ENCODE measurements at places on chromosomes 16 and 17.

DNA sequence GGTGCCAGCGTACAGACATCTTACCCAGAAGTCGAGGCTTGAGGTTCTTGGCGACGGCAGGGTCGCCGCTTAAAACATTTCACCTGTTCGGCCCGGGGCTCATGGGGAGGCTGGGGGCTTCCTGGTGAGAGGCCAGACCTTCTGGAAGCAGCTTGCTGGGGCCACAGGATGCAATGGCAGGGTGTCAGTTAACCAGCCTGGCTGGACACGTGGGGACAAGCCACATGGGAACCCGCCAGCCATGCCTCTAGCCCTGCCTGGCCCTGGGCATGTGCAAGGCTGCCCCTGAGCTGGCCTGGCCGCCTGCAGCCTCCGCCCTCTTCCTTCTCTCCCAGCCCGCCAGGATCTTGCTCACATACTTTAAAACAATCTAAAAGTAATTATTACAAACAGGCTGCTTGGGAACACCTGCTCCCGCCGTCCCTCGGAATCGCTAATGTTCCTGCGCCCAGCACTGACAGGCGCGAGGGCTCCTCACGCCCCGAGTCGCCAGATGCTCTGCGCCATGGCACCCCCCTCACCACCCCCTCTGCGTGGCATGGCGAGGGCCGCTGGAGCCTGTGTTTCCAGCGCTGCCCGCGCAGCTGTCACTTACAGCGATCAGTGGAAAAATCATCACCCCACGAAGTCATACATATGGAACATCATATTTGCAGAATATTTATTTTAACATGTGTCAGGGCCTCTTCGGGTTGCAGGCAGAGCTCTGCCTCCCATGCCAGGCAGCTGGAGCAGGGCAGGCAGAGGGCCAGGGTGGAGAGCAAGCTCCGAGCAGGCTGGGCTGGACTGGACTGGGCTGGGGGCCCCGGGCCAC is 188.7 kb upstream of the GSE1 start:
- DNase-seq: no peak

DNA sequence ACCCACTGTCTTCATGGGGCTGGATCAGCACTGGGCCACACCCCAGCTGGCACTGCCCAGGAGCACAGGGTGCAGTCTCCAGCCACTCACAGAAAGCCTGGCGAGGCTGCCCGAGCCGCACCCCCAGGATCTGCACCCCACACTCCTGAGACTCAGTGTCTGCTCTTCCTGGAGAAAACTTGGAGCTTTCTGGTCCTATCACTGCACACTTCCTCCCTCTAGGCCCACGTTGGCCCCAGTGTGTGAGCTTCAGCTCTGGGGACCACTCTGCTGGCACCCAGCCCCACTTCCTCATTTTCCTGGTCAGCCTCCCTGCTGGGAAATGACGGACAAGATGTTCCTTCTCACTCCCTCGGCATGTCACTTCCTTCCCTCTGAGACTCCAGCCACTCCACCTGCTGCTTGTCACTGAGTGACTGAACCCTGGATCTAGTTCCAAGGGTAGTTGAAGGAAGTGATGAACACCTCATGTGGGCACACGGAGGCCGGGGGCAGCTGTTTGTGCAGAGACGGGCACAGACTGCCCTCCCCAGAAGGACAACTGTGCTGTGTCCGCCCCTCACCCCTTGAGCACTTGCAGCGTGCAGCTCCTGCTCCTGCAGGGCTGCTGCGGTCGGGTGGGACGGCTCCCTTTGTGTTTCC is 29.0 kb downstream of the ZC3H18 start:
- DNase-seq: no peak

GRCh38 chr16:29898135-29898803 is 1.1 kb downstream of the SEZ6L2 start:
- no peak for DNase-seq

DNA sequence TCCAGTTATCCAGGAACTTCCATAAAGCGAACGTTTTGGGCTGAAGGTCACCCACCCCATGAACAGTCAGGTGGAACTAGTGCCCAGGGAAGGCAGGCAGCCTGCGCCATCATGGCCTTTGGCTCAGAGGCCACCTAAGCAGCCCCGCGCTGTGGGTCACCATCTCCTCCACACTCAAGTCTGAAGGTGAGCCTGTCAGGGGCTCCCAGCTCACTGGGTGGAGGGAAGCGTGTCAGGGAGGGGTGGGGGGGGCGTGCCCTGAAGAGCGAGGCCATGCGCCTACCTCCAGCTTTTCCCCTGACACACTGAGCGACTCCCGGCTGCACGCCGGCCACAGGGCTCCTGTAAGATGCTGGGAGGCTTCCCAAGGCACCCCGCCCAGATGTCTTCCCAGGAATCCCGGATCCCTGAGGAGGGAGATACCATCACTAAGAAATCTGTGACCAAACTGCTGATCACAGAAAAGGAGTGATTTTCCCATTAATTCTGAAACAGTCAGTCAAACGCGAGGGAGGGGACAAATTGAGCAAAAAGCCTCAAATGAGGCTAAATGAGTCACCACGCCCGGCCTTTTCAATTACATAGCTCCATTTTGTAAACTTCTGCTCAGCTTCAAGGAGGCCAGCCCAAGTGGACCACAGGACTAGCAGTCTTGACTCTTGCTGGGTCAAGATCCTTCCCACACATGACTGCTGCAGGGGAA is 26.5 kb upstream of the SLC25A19 start:
- peak; percentile 53 for DNase-seq

DNA sequence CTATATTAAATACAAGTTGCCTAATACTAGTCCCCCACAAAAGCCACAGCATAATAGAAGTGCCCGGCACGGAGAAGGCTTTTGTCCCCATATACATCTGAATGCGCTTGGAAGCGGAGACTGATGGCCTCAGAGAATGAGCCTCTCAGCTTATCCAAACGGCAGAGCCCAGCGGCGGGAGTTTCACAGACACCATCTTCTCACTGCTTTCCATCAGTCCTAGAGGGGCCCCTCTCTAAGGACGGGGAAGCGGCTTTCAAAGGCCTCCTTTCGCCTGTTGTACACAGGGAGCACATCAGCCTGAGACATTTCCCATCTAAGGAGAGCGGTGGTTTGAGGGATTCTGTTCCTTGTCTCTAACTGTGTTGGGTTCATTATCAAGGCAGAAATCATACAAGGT is 16.9 kb downstream of the NXN start:
- no peak for DNase-seq

DNA sequence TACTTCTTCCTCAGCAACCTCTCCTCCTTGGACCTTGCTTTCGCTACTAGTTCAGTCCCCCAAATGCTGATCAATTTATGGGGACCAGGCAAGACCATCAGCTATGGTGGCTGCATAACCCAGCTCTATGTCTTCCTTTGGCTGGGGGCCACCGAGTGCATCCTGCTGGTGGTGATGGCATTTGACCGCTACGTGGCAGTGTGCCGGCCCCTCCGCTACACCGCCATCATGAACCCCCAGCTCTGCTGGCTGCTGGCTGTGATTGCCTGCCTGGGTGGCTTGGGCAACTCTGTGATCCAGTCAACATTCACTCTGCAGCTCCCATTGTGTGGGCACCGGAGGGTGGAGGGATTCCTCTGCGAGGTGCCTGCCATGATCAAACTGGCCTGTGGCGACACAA is 429 bp downstream of the OR2C1 start:
- no peak for DNase-seq

DNA sequence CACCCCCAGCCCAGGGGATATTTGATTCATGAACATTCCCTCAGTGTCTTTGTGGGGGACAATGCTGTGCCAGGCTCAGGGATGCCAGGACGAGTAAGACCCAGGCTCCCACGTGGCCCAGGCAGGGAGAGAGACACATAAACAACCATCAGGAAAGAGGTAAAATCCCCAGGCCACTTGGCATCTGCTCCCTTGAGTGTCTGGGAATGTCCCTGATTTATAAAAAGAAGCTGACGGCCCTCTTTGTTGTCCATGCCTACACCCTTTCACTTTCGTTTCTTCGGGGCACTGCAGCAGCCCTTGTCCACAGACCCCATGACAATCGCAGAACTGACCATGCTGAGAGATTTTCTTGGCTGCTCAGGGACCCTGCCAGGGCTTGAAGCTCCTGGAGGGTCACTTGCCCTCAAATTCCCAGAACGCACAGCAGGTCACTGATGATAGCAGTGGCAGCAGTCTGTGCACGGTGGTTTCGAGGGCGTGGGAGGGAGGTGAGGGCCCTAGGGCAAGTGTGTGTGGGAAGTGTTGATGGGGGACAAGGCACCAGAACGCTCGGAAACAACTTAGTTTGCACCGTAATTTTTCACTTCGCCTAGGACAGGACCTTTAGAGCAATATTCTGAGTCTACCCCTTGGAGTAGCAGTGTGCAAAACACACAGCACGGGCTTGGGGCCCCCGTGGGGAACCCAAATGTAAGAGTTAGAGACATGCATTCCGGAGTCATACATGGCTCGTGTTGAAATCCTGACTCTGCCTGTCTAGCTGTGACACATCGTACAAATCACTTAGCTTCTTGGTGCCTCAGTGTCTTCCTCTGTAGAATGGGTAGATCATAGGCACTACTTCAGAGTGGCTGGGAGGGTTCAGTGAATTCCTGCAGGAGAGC is 4.7 kb downstream of the NOD2 start:
- peak; percentile 79 for DNase-seq

- no peak for DNase-seq
These were observed 47.0 kb downstream of the ADAMTS18 start for GRCh38 chr16:77387815-77388209.

DNA sequence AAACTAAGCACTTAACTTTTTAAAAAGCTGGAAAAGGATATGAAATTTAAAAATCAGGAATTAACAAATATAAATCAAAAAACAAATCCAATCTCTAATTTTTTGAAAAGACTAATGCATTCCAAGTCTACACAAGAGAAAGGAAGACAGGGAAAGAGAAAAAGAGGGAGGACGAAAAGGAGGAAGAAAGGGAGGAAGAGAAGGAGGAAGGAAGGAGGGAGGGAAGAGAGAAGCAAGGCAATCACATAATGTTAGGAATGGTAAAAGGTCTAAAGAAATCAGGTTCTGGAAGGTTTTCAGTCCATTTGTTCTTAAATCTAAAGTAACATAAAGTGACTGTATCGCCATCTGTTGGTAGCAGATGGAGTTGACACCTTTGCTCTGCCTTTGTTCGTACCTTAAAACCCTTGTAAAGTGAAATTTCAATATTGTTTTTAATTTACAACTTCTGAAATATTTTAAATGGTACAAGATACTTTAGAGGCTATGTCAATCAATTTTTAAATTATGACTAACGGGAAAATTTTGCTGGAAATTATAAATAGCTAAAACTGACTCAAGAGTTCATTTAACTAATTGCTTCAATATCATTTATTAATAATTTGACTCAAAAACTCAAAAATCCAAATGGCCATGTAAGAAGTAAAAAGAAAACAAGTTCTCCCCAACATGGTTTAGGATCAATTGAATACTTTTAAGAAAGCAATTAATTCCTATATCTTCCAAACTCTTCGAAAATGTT is 20.4 kb upstream of the CDYL2 start:
- peak; percentile 47 for DNase-seq

GRCh38 chr16:76835339-76835738 is 355.7 kb upstream of the MON1B start:
- DNase-seq: no peak

- no peak for DNase-seq
These were observed 47.6 kb upstream of the CDC42EP4 start for GRCh38 chr17:73359352-73359751.

- no peak for DNase-seq
These were observed 2.4 kb downstream of the PFN1 start for GRCh38 chr17:4945944-4946280.

DNA sequence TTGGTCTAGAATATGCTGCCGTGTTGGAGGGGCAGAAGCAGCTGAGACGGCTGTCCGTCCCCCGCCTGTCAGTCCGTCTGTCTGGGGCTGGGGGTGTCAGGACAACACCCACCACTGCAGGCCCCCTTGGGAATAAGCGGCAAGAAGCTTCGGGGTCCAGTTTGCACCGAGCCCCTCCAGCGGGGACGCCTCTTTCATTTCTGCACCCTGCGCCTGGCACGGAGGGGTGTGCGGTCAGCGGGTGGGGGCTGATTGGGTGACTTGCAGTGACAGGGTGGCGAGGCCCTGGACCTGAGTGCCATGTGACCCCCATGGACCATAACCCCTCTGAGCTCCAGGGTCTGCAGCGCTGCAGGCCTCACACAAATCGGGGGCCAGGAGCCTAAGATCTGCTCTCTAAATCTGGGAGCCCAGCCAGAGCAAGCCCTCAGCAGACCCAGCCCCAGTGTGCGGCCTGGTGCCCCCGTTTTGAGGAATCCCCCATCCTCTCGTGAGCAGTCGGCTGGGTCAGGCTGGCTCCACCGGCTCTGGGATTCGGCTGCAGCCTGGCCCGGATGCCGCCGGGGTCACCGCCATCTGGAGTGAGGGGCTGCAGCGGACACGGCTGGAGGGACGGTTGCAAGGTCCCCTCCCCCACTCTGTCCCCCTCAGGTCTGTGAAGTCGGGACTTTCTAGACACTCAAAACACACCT is 8.3 kb downstream of the CBFA2T3 start:
- no peak for DNase-seq

GRCh38 chr17:15269087-15269779 is 4.1 kb upstream of the PMP22 start:
- DNase-seq: no peak

GRCh38 chr17:8300226-8300625 is 5.0 kb upstream of the SLC25A35 start:
- no peak for DNase-seq

DNA sequence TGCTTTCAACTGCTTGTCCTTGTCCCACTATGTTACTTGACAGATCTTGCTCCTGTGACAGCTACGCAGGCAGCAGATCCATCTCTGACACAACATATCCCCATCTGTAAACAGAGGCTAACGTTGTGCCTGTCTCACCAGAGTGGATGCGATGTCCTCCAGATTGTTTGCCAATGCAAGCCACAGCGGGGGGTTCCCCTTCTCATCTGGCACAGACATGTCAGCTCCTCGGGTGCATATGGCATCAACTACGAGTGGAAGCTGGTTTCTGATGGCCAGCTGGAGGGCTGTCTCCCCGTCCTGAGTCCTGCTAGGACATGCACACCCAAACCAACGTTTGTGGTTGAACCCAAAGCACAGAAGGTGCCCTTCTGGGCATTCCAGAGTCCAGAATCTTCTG is 39.0 kb downstream of the CYB5D2 start:
- DNase-seq: no peak

- DNase-seq: no peak
These were observed 576.1 kb downstream of the CDH11 start for GRCh38 chr16:64545768-64546167.

GRCh38 chr16:5979905-5980550 is 882.4 kb upstream of the EEF2KMT start:
- no peak for DNase-seq

DNA sequence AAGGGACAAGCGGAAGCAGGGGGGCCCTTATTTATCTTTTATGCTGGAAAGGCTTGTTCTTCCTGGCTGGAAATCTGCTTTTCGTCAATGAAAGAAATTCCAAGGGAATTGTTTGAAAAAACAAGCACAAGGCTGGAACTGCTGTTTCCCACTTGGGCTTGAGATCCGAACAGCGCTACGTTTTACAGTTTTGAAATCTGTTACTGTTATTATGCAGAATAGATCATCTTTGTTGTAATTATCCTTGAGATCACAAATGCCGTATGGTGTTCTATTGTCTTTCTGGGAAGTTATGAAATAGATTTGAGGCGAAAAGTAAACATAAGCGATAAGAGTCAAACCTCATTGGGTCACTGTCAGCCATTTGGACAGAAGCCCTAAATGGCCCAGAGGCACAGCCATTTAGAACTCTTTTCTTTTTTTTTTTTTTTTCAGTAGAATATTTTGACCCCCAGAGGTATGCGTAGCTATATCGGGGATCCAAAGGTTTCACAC is 223.3 kb downstream of the IRX3 start:
- no peak for DNase-seq

Measured in stimulated activated CD4-positive, alpha-beta T cell treated with anti-CD3 and anti-CD28 coated beads, Interleukin-15, amount 100 ng/mL, for 24 hours (primary cell).